CD4-positive, alpha-beta T cell treated with Interleukin-10 for 1 hour (primary cell): ENCODE measurements at places on chromosomes 5 and 9.
A peak's percentile ranks its signal among the peaks of the same experiment; 100 is the strongest.

- DNase-seq: no peak
These were observed 61.8 kb upstream of the TBC1D2 start for GRCh38 chr9:98317134-98317857.

DNA sequence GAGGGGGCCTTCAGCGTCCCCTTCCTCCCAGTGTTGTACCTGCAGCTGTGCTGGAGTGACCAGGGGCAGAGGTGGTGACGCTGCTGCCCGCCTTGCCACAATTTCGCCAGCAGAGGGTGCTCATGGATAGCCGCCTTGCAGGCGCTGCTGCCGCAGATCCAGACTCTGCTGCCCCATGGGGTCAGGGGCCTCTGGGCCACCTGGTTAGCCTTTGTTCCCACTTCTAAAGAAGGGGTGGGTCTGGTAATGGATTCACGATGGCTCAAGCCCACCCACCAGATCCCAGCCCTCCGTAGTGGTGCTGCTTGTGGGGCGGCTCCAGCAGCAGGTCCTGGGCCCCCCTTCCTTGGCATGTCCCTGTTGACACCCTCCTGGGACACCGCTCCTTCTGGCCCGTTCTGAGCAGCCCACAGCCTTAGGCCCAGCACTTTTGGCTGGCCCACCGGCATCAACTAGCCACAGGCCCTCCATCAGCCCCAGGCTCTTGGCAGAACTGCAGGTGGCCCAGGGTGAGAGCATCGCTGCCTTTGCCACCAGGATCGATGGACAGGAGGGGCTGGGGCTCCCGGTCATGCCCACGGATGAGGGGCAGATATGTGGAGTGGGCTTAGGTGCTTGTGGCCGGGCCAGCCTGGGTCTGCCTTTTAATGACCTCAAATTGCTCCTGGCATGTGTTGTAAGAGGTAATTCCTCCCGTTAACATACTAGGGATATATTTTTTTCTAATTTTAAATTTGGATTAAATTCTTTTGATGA, 57.2 kb downstream of the COL5A1 start:
- DNase-seq: peak; percentile 27

DNA sequence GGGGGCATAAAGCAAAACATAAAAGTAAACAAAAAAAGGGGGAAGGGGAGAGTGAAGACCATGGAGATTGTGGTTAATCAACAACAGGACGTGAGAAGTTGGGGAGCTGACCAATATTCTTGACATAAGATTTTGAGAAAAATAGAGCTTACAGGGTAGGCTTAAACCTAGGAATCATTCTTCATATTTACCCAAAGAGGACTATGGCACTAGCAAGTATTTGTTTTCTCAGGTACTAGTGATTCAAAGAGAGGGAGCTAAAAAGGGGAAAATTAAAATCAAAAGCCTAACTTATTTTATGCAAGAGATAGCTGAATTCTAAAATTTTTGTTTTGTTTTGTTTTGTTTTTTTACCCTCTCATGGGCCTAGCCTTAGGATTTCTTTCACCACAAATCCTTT, 427.5 kb downstream of the PIK3R1 start:
- DNase-seq: no peak

DNA sequence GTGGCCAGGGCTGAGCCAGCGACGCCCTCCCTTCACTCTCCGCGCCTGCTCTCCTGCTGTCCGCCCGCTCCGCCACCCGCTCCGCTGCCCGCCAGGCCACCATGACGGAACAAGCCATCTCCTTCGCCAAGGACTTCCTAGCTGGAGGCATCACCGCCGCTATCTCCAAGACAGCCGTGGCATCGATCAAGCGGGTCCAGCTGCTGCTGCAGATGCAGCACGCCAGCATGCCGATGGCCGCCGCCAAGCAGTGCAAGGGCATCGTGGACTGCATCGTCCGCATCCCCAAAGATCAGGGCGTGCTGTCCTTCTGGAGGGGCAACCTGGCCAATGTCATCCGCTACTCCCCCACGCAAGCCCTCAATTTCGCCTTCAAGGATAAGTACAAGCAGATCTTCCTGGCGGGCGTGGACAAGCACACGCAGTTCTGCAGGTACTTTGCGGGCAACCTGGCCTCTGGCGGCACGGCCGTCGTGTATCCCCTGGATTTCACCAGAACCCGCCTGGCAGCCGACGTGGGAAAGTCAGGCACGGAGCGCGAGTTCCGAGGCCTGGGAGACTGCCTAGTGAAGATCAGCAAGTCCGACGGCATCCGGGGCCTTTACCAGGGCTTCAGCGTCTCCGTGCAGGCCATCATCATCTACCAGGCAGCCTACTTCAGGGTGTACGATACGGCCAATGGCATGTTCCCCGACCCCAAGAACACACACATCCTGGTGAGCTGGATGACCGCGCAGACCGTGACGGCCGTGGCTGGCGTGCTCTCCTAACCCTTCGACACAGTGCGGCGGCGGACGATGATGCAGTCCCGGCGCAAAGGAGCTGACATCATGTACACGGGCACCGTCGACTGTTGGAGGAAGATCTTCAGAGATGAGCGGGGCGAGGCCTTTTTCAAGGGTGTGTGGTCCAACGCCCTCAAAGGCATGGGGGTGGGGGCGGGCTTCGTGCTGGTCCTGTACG, 1130.4 kb upstream of the ACO1 start:
- no peak for DNase-seq

- DNase-seq: no peak
These were observed 32.8 kb upstream of the EBF1 start for GRCh38 chr5:159132429-159133040.

DNA sequence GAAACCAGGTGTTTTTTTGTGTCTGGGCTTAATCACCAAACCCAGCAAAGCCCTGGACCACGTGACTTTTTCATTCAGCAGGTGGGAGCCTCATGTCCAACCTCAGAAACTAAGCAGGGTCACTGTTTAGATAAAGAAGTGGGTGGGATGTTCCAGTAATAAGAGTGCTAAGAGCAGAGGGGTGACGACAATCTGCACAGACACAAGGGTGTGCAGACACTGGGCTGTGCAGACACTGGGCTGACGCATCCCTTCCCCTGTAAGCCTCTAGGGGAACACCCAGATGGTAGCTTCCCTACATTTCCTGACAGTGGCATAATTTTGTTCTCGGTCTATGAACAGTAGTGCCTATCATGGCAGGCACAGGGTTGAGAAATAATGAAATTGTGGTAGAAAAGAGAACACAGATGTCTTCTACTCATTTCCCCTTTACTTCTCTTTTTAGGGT, 85.1 kb downstream of the SAXO1 start:
- peak; percentile 1 for DNase-seq

DNA sequence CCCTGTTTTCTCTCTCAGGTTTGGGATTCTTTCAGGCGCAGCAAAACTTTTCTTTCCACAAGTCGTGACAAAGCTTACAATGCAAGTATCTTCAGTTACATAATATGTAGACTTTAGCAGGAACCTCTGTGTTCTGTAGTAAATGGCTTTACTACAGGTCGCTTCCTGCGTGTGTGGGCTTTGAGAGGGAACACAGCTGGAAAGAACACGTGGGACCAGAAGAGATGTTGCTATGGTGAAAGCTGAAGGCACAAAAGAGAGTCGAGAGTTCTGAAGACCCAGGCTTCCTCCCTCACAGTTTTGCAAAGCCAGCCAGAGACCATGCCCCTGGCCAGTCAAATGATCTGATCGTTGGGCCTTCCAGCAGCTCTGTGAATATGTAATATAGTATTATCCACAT, 4.0 kb downstream of the ANKRD55 start:
- no peak for DNase-seq
